ENCODE measurements at places on chromosomes 3 and 15.

DNA sequence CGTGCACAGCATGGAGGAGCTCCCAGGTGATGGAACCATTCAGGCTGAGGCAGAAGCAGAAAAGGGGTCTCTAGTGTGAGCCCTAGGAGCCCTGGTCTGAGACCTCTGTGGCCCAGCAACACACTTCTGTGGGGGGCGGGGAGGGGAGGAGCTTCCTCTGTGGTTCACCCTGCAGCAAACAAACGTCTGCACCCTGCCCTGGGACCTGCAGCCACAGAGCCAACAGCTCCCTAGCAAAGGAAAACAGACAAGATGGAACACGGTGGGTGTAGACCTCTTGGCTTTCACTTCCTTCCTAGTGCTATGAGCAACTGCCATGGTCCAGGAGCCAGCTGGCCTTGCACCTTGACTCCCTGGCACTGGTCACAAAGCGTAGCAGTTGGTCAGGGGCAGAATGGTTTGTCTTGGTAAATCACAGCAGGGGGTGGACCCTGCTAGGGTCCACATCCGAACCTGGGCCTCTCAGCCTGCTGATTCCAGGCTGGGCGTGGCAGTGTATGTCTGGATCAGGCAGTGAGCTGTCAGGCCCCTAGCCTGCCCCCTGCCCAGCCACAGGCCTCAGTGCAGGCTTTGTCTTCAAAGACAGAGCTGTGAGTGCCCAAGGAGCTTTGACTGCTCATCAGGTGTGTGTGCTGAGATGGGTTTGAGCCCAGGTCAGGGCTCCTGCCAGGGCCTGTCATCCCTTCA is 6.7 kb downstream of the AMIGO3 start:
- DNase-seq = no peak

DNA sequence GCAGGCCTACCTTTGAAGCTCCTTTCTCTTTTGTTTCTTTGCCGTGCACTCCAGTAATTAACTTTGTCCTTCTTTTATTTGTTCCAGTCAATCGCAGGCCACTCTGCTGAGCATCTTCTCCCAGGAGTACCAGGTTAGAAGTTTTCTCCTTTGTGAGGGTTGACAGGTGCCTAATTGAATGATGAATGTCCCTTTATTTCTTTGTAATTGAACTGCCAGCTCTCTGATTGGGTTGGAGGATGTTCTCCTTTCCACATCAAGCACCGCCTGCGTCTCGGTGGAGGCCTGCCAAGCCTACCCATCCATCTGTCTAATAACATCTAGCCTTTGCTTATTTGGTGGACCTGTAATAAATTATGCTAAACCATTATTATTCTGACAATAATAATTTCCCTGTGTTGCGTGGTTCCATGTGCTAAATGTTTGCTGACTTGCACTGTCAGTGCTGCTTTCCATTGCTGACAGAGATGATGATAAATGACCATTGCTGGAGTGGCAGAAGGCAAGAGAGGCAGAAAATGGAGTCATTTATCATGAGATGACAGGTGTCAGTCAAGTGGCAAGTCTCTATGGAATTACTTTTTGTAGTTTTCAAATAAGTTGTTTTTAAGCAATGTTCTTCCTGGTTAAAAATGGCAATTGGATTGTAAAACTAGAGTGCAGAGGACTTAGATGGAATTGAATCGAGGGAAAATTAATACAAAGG is 64.9 kb downstream of the CDIN1 start:
- no peak for DNase-seq

DNA sequence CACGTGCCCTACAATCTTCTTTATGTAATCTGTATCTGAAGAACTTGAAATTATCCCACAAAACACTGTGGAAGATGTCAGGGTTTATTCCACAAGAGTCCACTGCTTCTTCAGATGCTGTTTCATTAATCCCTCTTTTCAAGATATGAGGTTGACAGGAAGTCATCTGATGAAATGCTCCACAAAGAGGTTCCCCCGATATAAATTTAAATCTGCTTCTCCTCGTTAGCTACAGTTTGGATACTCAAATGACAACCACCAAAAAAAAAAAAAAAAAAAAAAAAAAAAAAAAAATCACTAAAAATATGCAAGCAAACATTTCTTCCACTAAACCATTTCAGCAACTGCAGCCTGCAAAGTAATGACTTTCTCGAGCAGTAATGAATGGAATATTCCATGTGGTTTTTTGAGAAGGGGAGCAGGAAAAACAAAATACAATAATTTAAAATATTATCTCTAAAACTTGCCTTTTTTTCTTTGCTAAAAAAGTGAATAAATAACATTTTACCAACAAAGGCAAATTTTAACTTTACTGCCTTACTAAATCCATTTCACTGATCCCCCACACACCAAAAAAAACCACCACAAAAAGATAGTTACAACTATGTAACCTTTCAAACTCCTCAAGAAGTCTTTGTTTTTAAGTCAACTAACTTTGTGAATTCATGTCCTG is 37.8 kb downstream of the DLG1 start:
- no peak for DNase-seq

DNA sequence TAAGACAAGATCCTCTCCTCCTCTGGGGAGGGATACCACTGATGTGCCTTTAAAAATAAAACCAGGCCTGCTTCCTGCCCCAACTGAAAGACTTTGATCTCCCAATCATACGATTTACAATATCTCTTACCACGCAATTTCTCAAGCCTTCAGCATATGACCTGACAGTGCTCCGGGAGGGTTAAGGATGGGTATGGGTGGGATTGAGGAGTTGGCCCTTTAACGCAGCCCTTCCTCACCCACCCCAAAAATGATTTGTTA is 67.4 kb downstream of the LRIG1 start:
- no peak for DNase-seq

DNA sequence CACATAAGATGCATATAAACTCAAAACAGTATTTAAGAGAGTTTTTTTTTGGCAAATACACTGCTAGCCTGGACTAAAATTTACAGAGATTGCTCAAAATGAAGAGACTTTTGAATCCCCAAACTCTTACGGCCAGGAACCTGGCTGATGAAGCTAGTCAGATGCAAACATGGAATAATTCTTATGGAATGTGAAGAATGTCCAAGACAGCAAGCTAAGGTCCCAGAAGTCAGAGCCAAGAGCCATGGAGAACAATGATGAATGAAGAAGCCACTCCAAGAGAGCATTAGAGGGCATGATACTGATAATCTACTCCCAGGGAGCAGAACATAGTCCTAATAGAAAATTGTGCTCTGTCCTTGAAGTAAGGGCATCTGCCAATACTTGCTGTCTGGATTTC is 705.5 kb downstream of the DIPK2A start:
- no peak for DNase-seq

DNA sequence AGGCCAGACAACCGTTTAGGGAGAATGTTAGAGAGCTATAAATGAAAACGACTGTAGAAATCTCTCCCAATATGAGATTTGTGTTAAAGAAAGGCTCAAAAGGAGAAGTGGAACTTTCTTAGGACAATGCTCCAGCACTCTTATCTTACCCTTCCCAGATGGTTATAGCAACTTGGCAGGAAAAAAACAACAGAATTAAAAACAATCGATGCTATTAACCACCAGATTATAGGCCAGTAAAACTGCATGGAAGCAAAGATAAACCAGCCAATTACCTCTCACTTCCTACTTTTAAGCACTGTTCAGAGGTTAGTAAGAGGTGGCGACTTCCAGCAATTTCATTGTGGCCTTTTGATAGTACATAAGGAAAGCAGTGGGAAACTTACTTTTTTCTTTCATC is 72.9 kb downstream of the TMCC1 start:
- no peak for DNase-seq

GRCh38 chr3:192915304-192915703 is 2.4 kb downstream of the MB21D2 start:
- no peak for DNase-seq

DNA sequence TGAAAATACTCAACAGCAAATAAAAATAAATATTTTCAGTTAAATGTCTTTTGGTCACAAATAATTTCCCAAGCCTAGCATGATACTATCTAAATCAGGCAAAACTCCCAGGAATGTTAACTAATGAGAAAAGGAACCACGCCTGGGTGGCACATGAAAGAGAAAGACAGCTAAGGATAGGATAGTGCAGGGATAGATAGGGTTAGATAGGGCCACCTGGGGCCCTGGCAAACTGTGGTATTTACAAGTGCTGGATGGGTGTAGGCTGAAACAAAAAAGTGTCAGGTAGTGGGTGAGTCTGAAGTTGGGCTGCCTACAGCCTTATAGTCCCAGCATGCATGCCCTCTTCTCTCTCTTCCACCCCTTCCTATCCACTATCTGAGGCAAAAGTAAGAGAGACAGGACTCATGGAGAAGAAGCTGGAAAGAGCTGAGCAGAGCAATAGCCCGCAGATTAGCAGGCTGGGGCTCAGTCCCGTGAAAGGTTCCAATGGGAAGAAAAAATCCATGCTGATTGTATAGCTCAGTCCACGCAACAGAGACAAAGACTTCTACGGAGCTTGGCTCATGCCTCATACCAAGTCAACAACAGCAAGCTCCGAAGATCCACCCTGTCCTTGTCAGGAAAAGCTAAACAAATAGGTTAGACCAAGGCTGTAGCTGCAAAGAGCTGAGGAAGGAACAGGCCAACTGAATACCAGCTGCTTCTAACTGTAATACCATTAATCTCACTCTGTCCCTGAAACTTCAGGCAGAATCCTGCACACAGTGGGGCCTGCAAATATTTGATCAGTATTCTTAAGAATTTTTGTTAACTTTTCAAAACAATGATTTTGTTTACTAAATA is 342.1 kb upstream of the ATP11B start:
- no peak for DNase-seq

DNA sequence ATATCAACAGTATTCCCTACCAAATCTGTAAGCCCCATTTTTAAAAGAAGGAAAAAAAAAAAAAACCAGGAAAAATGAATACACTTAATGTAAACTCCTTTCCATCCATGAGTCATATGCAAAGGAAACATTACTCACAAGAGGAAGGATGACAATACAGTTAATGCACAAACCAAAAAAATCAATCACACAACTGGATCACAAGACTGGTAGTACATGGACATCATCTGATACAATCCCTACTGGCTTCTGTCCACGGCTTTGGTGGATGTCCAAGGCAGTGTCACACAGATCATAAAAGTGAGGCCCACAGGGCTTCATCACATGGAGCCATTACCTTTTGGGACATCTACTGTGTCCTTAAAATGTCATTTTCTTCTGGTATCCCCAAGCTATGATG is 44.0 kb downstream of the SUCLG2 start:
- peak; percentile 2 for DNase-seq

GRCh38 chr15:76327191-76328105 is 9.1 kb upstream of the ISL2 start:
- no peak for DNase-seq

GRCh38 chr15:90036343-90036742 is 35.2 kb downstream of the ZNF710 start:
- no peak for DNase-seq

GRCh38 chr3:45143673-45144671 is 2.2 kb downstream of the CDCP1 start:
- DNase-seq = peak; percentile 78

- DNase-seq = no peak
Observed at GRCh38 chr3:113684271-113684819, 12.1 kb downstream of the USF3 start.

DNA sequence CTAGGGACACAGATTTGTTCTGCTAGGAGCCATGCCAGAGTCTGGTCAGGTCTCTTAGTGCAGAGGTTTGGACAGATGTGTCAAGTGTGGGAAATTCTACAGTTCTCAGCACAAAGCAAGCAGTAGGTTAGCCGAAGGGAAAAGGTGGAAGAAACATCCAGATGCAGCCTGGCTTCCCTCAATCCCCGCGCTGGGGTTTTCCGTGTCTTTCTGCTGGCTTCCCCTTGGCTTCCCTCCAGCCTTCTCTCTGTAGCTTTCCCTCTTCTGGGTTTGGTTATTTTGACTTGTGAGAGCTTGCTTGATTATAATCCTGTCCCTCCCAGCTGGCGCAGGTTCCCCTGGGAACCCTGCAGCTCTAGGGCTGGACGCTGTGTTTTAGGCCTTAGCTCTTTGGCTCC is 4.1 kb downstream of the TF start:
- no peak for DNase-seq

DNA sequence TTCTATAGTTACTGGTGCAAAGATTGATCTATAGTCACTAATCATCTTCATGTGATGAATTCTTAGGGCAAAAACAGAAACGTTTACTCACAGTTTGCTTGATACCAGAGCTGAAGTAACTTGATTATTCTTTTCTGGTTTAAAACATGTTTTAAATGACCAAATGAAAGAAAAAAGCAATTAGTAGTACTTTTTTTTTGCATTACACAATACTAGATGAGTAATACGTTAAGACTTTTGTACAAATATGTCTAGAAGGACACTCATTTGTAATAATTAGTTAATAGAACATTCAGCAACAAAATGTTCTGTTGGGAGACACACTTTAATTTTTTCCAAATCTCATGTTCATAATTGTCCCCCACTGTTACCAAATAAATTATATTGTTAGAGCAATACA is 523.2 kb downstream of the SOX2 start:
- no peak for DNase-seq

GRCh38 chr3:135792858-135793475 is 172.6 kb upstream of the PPP2R3A start:
- DNase-seq = no peak

DNA sequence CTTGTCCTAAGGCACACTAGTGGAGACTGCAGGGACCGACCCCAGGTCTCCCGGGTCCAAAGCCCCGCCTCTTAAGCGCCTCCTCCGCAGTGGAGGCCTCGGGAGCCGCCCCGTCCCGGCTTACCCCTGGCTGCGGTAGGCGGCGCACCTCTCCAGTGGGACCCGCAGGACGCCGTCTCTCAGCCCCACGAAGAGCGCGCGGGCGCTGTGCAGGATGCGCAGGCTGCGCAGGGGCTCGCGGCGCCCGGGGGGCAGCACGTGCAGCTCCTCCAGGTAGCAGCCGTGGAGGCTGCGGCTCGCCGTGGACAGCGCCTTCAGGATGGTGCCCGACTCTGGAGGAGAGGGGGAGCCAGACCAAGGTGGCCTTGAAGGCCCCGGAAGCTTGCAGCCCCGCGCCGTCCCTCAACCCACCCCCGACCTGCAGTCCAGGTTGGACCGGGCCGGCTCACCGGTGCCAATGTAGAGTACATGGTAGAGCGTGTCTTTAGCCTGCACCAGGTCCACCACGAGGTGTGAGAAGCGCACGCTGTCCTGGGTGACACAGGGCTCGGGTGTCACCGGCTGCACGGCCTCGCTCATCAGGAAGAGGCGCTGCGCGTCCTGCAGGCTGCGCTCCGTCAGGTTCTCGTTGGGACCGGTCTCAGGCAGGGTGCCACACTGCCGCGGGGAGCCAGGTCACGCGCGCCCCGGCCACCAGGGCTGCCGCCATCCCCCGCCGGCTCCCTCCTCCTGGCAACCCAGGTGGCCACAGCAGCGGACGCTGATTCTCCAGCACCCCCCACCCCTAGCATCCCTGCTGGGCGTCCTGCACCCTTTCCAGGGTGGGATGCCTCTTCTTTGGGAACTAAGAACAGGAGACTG is 105.5 kb downstream of the SEMA5B start:
- DNase-seq = no peak

DNA sequence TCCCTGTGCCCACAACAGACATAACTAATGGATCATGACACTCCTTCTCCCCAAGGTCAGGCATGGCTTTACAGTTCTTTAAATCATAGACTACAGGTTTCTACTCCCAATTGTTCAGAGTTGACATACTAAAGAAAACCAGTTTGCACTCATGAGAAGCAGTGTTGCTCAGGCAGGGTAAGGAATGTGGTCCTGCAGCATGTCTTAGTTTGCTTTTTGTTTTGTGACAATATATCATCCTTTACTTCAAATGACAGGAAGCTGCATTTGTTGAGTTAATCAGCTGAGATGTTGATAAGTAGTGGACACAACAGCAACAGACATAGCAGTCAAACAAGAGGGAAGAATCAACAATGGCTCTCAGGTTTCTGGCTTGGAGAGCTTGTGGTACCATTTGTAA is 267.5 kb downstream of the SLCO3A1 start:
- DNase-seq = no peak

- DNase-seq = no peak
Observed at GRCh38 chr3:108219336-108219735, 2.9 kb downstream of the IFT57 start.
